ENCODE measurements at places on chromosomes 11 and 22.

- DNase-seq = no peak
Observed at GRCh38 chr11:92854952-92855351, 114.5 kb upstream of the MTNR1B start.

DNA sequence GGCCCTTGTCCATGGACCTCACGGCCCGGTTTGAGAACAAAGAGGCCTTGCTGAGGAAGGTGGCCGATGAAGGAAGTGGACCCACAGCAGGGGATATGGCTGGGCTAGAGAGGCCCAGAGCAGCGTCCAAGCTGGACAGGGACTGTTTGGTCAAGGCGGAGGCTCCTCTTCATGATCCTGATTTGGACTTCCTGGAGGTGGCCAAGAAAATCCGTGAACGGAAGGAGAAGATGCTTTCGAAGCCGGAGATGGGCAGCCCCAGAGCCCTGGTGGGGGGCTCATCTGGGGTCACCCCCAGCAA, 76.3 kb downstream of the KIAA1671 start:
- DNase-seq = no peak

- no peak for DNase-seq
Observed at GRCh38 chr22:44807915-44808690, 55.7 kb downstream of the ARHGAP8 start.

- no peak for DNase-seq
Observed at GRCh38 chr11:96827164-96827563, 437.4 kb downstream of the JRKL start.

DNA sequence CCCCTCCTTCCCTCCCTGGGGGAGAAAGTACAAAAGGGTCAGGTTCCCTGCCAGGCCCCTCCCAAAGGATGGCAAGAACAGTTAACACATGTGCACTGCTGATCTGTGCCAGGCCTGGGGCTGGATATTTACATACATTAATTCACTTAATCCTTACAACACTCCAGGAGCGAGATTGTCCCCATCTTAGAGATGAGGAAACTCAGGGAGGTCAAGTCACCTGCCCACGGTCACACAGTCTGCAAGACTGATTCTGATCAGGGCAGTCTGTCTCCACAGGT, 36.5 kb downstream of the NECTIN1 start:
- DNase-seq = no peak

- no peak for DNase-seq
Observed at GRCh38 chr11:128901653-128902514, 10.7 kb downstream of the KCNJ5 start.

DNA sequence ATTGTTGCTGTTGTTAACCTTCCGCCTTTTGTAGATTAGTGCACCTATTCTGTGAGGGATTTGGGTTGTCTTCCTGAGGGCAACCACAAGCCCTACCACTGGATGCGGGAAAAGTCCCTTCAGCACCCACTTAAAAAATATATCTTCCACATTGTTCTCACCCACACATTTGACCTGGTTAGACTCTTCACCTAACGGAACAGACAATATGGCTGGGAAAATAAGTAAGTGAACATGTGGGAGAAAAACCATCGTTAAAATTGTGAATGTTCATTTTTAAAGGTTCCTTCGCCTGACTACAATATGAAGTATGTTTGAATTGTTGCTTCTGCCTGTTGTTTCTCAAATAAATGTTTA, 72.0 kb upstream of the MPEG1 start:
- DNase-seq = no peak

Data from stimulated activated CD4-positive, alpha-beta T cell treated with anti-CD3 and anti-CD28 coated beads, Interleukin-1b, Interleukin-23, amount 100 ng/mL, for 4 hours (primary cell).